ENCODE measurements at places on chromosomes 3 and 15.

GRCh38 chr3:122665226-122665786 lies 15.3 kb upstream of the PARP14 start:
- no peak for DNase-seq

DNA sequence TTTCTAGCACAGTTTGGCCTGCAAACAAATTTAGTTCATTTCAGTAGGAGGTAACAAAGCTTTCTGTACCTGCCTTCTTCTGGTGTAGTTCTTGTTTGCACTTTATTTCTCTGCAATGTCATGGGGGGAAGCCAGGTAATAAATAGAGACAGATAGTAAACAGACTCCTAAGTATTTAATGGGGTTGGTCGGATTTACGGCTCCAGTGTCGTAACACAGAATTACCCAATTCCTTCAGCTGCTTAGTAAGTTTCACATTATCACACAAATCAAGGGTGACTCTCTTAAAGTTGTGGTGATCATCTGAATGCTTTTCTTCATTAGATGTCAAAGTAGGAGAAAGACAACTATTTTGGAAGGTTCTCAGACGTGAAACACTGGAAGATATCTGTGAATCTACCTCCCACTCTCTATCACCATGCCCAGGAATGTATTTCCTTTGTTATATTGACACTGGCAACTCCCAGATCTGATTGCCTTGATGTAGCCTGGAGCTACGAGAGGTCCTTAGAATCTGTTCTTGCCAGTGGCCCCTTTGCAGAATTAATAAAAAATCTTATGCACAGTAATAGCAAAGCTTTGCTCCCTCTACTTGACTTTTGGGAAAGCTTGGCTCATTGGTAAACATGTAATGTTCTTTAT lies 25.0 kb upstream of the TMC3 start:
- DNase-seq = no peak

- DNase-seq = no peak
Measured at GRCh38 chr15:47786371-47786770, 69.1 kb downstream of the SEMA6D start.

DNA sequence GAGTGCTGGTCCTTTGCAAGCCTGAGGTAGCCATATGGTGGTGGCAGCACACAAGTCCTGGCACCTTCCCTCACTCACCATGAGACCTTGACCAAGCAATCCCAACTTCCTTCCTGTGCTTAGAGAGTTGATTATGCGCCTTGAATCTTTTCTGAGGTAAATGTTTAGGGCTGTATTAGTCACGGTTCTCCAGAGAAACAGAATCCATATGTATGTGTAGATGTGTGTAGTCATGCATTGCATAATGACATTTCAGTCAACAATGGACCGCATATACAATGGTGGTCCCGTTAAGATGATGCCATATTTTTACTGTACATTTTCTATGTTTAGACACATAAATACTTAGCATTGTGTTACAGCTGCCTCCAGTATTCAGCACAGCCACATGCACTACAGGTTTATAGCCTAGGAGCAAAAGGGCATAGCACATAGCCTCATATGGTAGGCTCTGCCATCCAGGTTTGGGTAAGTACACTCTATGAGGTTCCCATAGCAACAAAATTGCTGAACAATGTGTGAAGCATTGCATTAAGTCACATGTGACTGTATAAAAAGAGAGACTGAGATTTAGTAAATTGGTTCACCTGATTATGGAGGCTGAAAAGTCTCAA lies 20.2 kb upstream of the NUP210 start:
- DNase-seq = no peak

DNA sequence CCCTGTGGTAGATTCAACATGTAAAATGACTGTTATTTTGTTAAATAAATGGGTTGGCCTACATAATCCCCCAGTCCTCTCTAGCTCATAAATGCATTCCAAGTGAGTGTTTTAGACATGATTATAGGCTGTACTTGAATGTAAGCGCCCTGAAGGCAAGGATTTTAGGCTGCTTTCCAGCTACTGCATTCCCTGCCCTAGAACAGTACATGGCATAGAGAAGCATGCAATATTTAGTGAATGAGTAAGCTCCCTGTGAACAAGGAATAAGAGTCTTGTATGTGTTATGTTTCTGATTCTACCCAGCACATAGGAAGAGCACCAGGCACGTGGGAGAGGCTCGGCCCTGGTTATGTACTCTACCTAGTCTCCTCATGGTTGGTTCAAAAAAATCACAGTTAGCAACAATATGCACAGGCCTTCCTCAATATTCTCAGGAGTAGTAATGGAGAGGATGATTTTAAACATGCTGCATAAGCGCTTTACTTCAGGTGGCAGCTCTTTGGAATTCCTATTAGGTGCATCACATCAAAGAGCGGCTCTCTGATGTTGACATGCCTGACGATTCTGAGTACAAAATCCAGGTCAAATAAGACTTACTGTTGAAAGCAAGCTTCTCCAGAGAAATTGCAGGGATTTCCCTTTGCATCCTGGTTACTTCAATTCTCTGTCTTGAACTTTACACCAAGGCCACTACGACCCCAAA lies 456.6 kb downstream of the MAGI1 start:
- DNase-seq = no peak

GRCh38 chr3:194296454-194297263 lies 54.5 kb downstream of the CPN2 start:
- DNase-seq = no peak

DNA sequence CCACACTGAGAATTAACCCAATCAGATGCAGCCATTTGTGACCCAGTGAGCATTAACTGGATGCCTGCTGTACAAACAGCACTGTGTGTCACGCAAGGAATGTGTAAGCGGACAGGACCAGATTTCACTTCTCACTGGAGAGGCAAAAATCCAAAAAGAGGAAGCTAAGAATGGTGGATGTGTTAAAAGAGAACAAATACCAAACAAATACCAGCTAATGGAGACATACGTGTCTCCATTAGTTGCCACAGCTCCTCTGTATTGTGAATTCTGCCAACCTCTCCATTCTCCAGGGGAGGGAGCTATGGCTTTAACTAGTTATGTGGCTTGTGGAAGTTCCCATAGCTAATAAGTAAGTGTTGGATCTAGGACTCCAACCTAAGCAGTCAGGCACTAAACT lies 2.6 kb downstream of the LTF start:
- no peak for DNase-seq

GRCh38 chr3:177448987-177449359 lies 251.7 kb upstream of the TBL1XR1 start:
- DNase-seq = no peak

- no peak for DNase-seq
Measured at GRCh38 chr15:48730506-48730905, 80.4 kb downstream of the CEP152 start.

DNA sequence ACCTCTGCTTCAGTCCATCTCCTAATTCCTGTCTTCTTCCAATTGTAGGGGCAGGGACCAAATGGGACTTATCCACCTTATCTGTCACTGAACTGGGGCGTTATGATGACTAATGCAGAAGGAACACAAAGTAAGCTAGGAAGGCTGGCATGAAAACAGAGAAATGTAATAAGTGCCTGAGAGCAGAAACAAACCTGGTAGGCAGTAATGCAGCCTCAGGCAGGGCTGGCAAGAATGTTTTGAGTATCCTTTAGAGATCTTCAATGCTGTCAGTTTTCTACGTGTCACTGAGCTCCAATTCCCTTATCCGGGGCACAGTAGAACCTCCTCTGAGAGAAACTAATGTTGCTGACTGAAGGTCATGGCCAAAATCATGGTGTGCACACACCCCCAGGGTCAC lies 246.2 kb upstream of the TBL1XR1 start:
- no peak for DNase-seq

DNA sequence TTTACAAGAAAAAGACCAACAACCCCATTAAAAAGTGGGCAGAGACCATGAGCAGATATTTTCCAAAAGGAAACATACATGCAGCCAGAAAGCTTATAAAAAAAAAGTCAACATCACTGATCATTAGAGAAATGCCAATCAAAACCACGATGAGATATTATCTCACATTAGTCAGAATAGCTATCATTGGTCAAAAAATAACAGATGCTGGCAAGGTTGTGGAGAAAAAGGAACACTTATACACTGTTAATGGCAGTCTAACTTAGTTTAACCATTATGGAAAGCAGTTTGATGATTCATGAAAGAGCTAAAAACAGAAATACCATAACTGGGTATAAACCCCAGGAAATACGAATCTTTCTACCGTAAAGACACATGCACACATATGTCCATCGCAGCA lies 76.3 kb downstream of the SUCNR1 start:
- DNase-seq = no peak

GRCh38 chr15:79373113-79373512 lies 59.0 kb upstream of the MINAR1 start:
- DNase-seq = no peak

DNA sequence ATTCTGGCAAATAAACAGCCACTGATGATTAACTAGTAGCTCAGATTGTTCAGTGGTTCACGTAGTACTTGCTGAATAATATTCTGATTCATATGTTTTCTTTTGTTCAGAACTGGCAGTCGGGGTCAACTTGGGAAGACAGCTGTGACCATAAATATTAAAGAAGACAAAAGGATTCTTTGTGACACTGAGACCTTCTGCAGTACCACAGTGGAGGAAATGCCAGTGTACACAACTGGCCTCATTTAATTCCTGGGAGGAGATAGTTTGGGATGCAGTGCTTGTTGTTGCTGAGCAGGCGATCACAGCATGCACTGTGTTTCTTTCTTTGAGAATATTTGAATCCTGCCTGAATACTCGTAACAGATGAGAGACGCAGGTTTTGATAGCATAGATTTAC lies 26.7 kb upstream of the MCF2L2 start:
- DNase-seq = no peak

DNA sequence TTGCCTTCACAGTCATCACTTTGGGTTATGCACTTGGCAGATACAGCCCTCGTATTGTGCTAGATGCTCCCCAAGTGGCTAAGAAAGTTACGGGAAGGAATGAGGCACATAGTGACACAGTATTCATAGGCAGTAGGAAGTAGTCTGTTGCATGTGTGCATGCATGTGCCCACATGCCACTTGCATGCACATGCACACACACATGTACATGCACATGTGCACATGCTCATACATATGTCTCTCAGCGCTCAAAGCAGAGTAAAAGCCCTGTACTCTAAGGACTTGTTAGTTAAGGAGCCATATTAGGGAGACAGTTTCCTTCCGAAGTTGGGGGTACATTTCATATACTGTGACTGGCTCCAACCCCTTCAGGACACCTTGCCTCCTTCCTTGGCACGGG lies 128.9 kb downstream of the CHCHD6 start:
- no peak for DNase-seq

DNA sequence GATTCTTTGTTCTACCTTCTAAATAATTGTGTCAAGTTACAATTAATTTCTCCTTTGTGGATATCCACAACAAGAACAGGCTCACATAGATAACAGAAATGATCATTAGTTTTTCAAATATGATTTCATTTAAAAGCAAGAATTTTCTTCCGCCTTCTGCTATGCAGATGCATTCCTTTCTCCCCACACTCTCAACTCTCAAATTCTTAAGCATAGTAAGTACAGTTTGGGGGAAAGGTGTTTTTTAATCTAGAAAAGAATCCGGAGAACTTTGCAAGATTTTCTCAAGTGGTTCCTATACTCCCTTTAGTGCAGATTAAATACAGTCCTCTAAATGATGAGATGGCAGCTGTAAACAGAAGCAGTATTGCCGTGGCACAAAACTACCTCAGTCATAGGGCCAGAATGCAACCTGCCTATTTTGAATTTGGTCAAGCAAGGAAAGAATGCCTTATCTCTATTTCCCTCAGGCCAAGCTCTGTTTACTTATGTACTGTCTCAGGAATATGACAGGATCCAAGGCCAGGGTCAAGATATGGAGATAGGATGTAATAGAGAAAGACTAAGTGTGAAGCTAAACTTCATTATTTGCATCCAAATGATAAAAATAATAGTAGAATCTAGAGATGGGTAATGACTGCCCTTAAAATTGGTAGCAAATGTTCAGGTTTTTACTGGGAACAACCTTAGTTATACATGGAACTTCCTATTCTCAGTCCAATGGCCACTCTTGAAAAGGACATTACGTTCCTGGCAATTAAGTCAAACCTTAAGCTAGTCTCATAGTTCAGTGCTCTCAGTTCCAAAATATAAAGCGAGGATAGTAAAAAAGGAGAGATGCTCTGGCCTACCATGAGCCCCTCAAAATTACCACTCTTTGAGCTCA lies 77.3 kb upstream of the PHLDB2 start:
- no peak for DNase-seq

DNA sequence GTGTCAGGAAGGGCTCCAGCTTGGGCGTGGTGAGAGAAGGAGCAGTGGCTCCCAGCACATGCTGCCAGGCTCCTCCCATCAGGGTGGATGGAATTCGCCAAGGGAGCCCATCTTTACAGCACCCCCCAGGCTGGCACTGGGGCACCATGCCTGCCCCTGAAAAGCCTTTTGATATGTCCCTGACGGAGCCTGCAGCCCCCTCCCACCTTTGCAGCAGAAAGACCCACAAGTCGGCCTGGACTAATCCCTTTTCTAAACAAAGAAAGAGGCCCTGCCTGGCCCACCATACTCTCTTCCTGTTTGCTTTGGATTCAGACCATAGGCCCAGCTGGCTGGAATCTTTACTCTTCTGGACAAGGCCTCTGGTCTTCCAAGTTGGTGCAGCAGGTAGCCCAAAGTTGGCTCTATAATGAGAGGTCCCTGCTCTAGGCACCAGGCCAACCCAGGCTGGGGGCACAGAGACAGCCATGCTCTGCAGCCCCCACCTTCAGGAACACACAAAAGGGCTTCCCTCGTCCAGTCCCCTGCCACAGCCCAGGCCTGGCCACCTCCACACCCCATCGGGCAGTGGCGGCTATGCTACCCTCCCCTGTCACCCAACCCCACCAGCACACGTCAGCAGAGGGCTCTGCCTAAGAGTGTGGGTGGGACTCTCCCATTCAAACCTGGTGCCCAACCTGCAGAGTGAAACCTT lies 5.4 kb downstream of the ANPEP start:
- DNase-seq = no peak

- no peak for DNase-seq
Measured at GRCh38 chr15:73114064-73114463, 61.8 kb downstream of the NEO1 start.

DNA sequence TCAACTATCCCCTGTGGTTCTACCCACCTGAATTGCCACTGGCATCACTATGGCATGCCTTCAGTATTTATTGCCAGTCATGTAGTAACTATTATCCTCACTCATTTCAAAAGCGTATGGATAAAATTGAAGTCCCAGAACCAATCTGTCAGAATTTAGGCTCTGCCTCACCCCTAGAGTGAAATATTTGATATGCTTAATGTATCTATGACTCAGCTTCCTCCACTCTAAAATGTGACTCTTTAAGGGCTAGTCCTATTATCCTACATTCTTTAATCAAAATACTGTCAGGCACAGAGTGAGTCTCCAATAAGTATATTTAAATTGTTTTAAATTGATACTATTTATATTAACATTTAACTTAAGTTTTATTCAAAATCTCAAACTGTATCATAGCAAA lies 27.6 kb downstream of the ARPP21 start:
- DNase-seq = no peak

DNA sequence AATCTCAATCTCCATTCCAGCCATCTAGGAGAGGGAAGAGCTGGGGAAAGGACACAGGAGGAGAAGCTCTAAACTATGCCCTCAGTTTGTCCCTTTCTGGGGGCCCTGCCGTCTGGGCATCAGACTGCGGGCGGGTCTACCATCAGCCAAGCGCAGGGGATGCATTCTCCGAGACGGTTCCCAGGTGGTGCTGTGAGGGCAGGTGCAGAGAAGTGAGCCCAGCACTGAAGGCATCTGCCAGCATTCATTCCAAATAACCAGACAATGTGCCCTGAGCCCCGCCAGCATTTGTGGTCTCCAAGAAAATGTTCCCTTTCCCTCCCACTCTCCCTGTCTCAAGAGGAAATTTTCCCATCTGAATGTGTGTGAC lies 265.7 kb downstream of the XXYLT1 start:
- no peak for DNase-seq

GRCh38 chr3:147652651-147653366 lies 243.6 kb downstream of the ZIC1 start:
- DNase-seq = no peak
